ENCODE measurements at places on chromosomes 1 and 21.

GRCh38 chr1:232450615-232451014, 179.3 kb downstream of the SIPA1L2 start:
- DNase-seq = no peak

DNA sequence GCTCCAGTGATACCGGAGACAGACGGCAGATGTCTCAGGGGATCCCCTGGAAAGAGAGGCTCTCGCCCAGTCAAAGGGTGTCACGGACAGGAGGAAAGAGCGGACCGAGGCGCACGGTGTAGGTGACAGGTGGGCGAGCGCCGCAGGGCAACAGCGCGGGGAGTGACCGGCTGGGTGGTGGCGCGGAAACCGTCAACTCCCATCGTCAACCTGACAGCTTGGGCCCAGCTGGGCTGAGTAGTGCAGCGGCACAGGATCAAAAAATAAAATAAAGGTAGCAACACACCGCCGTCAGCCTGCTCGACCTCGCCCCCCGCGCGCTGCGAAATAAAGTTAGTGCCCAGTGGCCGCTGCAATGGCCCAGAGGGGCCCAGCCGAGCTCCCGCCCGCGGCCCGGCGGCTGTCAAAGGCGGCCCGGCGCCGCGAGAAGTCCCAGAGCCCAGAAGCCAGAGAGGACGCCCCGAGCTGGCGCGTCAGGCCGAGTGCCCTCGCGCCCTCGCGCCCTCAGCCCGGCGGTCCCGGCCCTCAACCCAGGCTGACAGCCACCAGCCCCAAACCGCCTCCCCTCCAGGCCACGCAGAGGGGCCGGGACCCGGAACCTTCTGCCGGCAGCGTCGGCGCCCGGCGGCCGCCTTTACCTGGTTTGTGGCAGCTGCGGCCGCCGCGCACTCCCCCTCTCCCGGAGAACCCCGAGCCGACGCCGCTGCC, at the start of gene LYST:
TSS of gene LYST (minus strand) at position 702 of the 708 bp plus-strand sequence. CDS start 36,489 bp downstream, outside the sequence.
- peak; percentile 58 for DNase-seq

- DNase-seq = no peak
Observed at GRCh38 chr1:223512057-223512456, 118.8 kb downstream of the CCDC185 start.

GRCh38 chr1:41162441-41162840, 79.7 kb downstream of the SCMH1 start:
- DNase-seq = no peak

DNA sequence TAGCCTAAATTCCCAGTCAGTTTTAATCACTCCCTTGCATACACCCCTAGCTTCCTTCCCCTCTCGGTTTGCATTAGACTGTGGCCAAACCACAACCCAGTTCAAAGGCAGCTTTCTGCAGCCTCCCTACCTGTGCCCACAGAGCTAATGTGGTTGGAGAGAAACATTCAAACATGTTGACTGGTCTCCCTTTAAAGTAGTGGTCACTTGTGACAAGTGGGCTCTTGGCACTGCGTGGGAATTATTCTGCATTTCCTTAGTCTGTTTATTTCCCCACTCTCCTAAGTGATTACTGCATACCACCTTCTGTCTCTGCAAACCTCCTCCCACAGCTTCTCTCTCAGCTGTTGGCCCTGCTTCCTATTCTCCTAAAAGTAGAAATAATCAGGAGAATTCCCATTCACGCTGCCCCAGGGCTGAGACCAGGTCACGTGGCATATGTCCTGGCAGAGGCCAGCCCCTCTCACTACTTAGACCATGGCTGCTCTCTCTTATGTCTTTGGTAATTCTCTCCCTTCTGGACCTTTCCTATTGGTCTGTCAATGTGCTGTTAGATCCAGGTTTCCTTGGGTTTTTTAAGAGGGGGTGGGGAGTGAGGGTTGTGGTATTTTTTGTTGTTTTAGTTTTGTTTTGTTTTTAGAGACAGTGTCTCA, 38.4 kb upstream of the CD101 start:
- no peak for DNase-seq

DNA sequence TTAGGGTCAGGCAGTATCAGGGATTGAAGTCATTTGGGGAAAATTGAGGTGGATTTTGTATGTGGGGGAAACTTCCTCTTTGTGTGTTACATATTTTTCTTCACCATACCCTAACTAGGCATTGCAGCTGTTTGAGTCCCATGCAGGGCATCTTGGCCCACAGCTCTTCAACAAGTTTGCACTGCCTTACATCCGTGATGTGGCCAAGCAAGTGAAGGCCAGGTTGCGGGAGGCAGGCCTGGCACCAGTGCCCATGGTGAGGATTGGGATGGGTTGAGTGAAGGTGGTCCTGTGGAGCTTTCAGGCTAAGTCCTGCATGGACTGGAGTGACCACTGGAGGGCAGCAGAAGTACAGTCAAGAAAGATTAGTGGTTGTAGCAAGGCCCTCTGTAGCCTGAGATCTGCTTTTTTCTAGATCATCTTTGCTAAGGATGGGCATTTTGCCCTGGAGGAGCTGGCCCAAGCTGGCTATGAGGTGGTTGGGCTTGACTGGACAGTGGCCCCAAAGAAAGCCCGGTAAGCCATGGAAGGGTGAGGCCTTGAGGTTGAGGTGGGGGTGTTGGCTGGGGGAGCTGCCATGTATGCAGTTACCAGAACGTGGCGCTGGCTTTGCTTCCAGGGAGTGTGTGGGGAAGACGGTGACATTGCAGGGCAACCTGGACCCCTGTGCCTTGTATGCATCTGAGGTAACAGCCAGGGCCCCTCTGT, 2.4 kb downstream of the UROD start:
- peak; percentile 82 for DNase-seq

- DNase-seq = peak; percentile 48
Observed at GRCh38 chr1:25619101-25619890, 2.7 kb downstream of the MAN1C1 start.

DNA sequence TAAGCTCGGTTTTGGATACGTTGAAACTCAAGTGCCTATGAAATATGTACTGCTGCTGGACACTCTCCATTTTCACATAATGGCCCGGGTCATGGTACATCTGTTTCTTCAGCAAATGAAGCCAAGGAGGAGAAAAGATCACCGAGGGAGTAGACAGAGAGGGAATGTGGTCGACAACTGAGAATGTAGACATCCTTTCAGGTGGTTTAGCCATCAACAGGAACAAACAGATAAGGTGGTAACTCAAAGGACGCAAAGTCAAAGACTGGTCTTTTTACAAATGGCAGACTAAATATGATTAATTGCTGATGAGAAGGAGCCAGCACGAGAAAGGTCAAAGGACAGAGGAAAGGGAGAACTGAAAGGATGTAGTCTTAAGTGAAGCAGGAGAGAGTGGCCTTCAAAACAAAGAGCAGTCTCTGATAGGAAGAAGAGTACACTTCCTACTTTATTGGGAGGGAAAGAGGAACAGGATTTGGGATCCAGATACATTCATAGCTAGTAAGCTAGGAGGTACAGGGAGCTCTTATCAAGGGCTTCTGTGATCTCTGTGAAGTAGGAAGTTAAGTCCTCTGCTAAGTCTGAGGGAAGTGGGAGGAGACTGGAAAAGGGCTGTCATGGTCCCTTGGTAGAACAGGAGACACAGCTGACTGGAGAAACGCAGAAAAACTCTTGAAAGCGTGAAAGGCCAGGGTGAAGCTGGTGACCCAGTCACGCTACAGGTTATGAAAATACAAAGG, 28.3 kb downstream of the NUP133 start:
- no peak for DNase-seq

GRCh38 chr21:24658926-24659325, 948.4 kb downstream of the MRPL39 start:
- DNase-seq = no peak

- no peak for DNase-seq
Observed at GRCh38 chr1:67666636-67667035, 18.4 kb upstream of the GADD45A start.

GRCh38 chr1:7011826-7012225, 226.6 kb downstream of the CAMTA1 start:
- DNase-seq = no peak

DNA sequence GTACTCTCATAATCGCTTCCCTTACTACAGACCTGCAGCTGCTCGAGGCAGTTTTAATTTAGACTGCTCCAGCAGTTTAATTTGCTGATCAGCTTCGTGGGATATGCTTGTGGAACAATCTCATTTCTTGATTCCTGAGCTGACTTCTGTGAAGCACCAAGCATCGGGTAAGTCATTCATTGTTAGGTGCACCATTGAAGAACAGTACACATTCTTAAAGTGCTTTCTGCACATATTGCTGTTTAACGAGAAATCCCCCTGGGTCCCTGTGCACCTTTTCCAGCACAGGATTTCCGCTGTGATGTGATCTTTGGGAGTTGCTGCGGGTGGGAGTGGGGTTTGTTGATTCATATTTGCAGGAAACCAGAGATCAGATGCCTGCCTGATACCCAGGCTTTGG, 9.1 kb downstream of the GALNT2 start:
- DNase-seq = no peak

GRCh38 chr21:34704119-34704518, 35.3 kb downstream of the CLIC6 start:
- no peak for DNase-seq

DNA sequence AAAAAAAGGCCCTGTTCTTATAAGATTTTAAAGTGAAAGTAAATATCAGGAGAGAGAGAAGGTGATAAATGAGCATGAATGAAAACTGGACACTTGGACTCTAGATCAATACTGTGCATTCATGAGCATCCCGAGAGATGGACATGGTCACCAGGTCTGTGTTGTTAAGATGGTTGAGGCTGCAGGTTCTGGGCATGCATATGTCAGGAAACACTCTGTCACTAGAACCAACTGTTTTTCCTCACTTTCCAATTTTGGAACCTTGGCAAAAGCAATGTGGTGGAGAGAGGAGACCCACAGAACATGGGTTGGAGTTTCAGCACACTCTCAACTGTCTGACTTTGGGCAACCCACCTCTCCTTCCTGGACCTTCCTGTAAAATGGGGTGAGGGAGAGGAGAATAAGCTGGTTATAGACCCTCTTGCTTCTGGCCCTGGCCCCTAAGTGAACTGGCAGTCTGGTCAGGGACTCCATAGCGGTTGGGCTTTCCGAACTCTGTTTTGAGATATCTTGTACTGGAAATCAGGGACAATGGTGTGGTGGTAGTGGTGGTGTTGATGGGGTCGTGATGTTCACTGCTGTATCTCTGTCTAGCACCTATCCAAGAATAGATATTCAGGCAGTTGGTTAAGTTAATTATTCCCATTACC, 4.2 kb downstream of the MAN1C1 start:
- no peak for DNase-seq

DNA sequence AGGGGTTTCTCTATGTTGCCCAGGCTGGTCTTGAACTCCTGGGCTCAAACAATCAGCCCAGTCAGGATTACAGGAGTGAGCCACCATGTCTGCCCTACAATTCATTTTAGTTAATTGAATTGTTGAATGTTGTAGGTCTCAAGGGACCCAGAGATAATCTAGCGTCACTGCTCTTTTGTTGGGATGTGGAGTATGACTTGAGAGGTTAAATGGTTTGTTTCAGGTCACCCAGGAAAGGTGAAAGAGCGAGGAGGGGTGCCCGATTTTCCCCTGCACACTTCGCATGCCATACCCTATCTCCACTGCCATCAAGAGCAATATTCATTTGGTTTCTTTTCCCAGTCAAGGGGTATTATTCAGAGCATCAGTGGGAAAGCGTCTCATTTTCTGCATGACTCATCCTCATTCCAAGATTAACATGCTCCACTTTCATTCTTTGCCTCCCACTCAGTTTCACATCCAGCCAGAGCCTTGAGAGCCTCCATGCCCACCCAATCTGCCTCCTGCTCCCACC, 13.1 kb upstream of the SLC30A1 start:
- no peak for DNase-seq

DNA sequence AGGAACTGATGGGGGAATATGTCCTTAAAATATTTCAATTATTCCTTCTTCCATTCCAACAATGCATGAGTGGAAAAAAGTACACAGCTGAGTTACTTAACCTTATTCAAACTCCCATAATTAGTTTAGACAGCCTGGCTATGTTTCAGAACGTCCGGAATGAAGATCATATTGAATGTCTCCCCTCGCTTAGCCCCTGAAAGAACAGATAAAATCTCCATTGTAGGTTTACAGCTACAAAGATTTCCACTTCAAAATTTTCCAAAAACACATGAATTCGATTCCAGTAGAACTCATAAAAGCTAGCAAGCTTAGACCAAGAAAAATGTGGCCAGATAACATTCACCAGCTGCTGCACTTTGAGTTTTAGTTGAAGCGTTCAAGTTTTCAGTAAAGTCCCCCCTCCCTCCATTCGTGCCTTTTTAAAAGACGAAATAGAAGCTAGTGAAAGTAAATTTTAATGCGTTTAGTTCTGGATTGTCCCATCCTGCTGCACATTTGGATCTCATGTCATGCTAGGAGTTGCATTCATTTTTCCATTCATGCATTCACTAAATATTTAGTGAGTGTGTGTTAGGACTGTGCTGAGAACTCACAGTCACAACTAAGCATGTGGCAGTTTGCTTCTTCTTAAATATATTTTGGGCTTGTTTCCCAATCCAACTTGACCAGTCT, 29.4 kb upstream of the SSX2IP start:
- DNase-seq = no peak

DNA sequence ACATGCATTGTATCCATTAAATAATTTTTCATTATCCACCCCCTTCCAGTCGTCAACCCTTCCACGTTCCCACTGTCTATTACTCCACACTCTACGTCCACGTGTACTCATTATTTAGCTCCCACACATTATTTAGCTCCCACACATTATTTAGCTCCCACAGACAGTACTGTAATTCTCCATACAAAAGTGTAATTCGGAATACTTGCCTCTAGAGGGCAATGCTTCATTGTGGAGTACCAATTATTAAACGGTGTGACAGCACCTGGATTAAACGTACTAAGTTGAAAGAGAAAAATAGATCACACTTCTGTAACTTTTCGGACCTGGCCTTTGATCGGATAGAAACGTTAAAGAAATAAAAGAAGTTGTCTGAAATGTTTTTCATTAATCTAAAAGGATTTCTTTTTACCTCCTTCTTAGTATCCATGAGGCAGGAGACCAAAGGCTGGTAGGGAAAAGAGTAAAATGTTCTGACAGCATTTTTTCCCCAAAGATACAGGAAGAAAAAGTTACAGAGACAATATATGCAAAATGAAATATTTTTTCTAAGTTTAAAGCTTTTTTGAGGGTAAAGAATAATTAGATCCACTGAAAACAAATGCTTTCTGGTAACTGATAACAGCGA, 99.2 kb downstream of the LHX8 start:
- peak; percentile 6 for DNase-seq

DNA sequence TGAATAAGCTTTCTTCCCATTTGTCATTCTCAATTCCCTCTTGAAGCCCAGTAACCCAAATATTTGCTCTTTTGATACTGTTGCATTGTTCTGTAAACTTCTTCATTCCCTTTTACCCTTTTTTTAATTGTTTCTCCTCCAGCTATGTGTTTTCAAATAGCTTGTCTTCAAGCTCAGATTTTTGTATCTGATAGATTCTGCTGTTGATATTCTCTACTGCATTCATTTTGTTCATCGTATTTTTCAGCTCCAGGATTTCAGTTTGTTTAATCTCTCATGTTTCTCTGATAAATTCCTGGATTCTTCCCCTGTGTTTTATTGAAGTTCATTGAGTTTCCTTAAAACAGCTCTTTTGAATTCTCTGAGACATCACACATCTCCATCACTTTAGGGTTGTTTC, 51.8 kb downstream of the PKN2 start:
- DNase-seq = no peak

Data from Calu3 (cell line).